ENCODE measurements at places on chromosomes 12 and 14.

DNA sequence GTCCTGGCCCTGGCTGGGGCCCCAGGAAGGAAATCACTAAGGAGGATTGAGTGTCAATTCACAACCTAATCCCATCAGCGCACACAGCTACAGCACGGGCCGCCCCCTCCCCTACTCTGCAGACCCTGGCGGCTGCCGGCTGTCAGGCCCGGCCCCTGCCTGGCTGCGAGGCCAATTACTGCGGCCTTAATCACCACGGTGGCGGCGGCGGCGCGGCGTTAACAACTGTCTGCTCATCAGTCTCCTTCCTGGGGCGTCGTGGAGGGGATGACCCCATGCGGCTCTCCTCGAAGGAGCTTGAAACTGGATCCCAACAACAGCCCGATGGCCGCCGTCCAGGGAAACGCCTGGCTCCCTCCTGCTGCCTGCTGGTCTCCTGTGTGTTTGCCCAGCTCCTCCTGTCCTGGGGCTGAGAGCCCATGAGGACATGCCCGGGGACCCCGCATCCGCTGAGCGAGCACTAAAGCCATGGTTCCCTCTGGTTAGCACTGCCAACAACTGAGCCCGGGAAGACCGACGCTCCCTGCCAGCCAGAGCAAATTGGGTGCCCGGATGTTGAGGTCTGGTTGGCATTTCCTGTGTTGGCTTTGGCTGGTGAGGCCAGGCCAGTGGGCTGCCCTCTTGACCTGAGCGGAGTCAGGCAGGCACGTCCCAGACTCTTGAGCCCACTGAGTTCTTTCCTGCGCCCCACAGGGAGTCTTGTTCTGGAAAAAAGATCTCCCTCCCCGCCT lies 21.8 kb upstream of the EIF2B2 start:
- DNase-seq: no peak

- no peak for DNase-seq
Observed at GRCh38 chr14:61388173-61388975, 67.0 kb downstream of the PRKCH start.

DNA sequence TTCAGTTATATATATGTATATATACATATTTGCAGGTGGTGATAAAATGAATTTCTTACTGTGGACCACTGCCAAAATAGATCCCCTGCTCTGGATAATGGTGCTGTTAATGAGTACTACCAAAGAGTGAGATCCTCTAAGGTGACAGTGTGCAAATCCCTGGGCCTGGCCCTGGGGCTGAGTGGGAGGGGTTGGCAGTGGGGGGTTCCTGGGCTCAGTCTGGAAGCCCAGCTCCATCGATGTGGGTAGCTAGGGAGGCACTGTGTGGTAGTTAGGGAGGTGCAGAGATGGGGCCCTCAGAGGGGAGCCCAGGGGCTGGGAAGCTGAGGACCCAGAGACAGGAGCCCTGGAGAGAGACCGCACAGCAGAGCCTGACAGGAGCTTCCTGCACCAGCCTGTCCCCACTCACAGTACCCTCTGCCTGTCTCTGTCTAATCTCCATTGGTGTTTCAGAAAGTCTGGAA lies 9.1 kb downstream of the KRT8 start:
- DNase-seq: no peak

- no peak for DNase-seq
Observed at GRCh38 chr12:87274594-87275245, 754.5 kb downstream of the C12orf50 start.

DNA sequence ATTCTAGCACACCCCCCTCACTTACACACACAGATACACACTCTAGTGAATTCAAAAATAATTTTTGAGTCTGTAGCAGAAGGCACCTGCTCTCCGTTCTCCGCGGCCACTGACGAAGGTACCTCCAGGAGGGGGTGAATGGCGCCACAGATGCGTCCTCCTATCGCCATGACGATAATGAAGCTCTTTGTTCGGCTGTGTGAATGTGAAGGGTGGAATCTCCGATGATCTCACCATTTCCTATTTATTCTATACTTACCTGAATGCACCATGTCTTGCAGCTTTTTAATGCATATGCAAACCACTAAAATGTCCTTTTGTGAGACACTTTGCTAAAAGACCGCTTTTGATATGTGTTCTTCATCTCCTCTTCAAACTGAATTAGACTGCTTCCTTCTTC lies 162.7 kb downstream of the EGLN3 start:
- no peak for DNase-seq

- DNase-seq: no peak
Observed at GRCh38 chr14:104301731-104302460, 163.5 kb downstream of the KIF26A start.

- DNase-seq: no peak
Observed at GRCh38 chr14:38003746-38004609, 203.7 kb upstream of the SSTR1 start.

- no peak for DNase-seq
Observed at GRCh38 chr12:77847060-77847541, 16.4 kb downstream of the NAV3 start.

- peak; percentile 53 for DNase-seq
Observed at GRCh38 chr12:12349711-12350665, at the start of gene MANSC1. MANSC1 (minus strand) TSS chr12:12350242; CDS start chr12:12343314, 6,928 bp downstream.

GRCh38 chr14:65257425-65257824 lies 155.1 kb upstream of the FUT8 start:
- DNase-seq: no peak

- DNase-seq: peak; percentile 87
Observed at GRCh38 chr12:121038861-121039668, at the start of gene OASL. OASL (minus strand) TSS chr12:121039246; CDS start chr12:121038971, 275 bp downstream.

GRCh38 chr12:88141425-88141773 lies 489 bp downstream of the CEP290 start:
- no peak for DNase-seq

DNA sequence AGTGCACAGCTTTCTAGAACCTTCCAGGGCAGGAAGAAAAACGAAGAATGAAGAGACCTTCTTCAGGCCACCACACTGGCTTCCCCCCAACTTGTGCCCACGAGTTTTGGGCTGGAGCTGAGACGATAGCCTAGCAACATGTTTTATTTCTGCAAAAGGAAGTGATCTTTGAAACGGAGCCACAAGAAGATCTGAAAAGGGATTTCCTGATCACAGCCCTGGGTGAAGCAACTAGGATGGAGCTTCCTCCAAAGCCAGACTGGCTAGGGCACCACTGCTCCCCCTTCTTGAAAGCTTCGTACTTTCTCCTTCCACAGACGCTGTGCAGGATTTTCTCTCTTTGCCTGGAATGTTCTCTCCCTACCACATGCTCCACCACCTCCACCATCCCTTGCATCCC lies 418.3 kb downstream of the MED13L start:
- no peak for DNase-seq

- DNase-seq: peak; percentile 87
Observed at GRCh38 chr12:57899010-57899662, 42.2 kb upstream of the ATP23 start.

DNA sequence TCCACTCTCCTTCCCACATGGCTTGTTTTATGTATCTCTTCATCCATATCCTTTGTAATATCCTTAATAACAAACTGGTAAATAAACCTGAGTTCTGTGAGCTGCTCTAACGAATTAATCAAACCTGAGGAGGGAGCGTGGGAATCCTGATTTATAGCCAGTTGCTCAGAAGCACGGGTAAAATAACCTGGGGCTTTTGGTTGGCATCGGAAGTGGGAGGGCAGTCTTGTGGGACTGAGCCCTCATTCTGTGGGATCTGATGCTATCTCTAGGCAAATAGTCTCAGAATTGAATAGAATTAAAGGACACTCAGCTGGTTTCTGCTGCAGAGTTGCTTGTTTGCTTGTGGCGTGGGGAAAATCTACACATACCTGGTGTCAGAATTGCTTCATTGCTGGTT lies 17.5 kb upstream of the LDHB start:
- no peak for DNase-seq

DNA sequence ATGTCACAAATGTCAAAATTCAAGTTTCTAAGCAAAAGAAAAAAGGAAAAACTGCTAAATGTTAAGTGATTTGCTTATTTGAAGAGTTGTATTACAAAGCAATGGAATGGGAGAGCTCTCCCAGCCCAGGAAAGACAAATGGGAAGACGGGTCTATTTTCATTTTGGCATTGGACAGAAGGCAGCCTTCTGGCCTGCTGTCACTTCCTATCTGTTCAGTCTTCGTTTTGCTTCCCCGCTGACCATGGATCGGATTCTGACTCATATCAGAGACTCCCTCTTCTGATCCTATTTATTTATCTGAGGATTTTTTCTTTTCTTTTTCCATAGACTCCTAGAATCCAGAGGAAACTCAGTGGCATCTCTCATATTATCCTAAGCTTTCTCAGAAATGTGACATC lies 634.9 kb downstream of the DIO2 start:
- DNase-seq: no peak

DNA sequence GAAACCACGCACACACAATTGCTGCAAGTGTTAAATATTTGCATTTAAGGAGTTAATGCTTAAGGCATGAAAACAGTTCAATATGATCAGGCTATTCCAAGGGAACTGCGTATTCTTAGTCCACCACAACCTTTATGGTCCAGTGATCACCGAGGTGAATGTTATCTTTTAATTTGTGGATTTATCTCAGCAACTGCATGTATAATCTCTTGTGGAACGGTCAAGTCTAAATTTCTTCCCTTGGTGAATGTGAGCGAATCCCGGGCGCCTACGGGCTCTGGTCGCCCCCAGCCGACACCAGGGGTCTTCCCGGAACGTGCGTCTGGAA lies 999 bp upstream of the AK7 start:
- DNase-seq: no peak

DNA sequence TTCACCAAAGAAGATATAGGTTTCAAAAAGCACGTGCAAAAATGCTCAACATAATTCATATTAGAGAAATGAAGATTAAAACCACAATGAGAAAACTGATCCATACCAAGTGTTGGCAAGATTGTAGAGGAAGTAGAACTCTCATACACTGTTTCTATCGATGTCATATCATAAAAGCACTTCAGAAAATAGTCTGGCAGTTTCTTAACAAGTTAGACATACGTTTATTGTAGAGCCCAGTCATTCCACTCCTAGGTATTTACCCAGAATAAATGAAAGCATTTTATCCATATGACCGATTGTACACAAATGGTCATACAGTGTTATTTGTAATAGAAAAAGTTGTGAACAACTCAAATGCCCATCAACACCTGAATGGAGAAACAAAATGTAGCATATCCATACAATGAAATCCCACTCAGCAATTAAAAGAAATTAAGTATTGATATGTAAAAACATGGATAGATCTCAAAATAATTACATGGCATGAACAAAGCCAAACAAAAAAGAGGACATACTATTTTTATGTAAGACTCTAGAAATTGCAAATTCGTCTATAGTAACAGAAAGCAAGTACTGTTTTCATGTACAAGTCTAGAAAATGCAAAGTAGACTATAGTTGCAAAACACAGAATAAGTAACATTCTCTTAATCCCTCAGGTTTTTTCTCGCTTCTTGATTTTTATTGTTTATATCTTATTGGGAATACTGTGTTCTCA lies 41.0 kb downstream of the USP15 start:
- no peak for DNase-seq

DNA sequence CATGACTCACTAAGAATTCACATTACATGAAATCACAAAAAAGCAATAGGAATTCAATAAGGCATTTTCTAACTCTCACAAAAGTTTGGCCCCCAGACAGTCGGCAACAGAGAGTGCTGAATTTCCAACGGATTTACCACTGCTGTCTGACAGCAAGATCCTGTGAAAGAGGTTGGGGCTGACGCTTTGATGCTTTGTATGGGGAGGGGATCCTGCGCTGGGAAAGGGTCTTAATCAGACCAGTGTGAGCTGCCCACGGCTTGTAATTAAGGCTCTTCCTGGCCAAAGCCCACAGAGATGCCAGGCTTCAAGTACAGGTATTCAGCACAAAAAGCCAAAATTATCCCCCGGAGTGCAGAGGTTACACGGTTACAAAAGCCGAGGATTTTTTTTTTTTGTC lies 66.8 kb upstream of the TMCC3 start:
- DNase-seq: no peak

- DNase-seq: no peak
Observed at GRCh38 chr12:92562063-92562734, 140.6 kb upstream of the PLEKHG7 start.

GRCh38 chr12:108239378-108239777 lies 99.7 kb downstream of the CMKLR1 start:
- no peak for DNase-seq

- no peak for DNase-seq
Observed at GRCh38 chr14:64474041-64474440, 8.7 kb downstream of the AKAP5 start.

GRCh38 chr14:99242238-99242637 lies 29.8 kb downstream of the BCL11B start:
- DNase-seq: no peak

- DNase-seq: no peak
Observed at GRCh38 chr14:67140556-67140955, 48.7 kb upstream of the GARIN2 start.

- DNase-seq: no peak
Observed at GRCh38 chr12:132729541-132730320, 19.1 kb downstream of the PGAM5 start.

DNA sequence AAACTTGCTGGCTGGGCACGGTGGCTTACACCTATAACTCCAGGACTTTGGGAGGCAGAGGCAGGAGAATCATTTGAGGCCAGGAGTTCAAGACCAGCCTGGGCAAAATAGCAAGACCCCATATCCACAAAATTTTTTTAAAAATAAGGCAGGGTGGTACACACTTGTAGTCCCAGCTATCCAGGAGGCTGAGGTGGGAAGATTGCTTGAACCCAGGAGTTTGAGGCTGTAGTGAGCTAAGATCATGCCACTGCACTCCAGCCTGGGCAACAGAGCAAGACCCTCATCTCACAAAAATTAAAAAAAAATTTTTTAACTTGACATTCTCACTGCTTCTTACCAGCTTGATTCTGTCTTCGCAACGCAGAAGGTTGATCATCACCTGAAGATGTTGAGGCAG lies 39.5 kb downstream of the SSH1 start:
- no peak for DNase-seq

- no peak for DNase-seq
Observed at GRCh38 chr12:67795236-67795635, 146.7 kb downstream of the DYRK2 start.

- no peak for DNase-seq
Observed at GRCh38 chr12:26244503-26244902, 49.1 kb downstream of the SSPN start.

DNA sequence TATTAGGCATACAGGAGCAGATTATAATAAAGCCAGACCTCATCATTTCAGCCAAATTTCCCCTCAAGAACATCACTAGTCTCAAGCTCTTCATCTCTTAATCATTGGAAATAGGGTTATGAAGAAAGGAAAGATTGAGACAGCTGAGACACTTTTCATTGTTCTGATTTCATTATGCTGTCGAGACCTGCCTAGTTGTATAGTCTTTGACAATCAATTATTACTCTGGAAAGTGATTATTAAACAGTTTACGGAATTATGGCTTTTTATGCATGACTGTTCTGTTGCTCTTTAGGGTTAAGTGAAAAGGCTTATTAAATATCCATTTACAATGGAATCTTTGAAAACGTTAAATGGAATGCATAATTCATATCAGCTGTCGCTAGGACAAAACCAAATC lies 48.3 kb downstream of the TTC6 start:
- DNase-seq: no peak

DNA sequence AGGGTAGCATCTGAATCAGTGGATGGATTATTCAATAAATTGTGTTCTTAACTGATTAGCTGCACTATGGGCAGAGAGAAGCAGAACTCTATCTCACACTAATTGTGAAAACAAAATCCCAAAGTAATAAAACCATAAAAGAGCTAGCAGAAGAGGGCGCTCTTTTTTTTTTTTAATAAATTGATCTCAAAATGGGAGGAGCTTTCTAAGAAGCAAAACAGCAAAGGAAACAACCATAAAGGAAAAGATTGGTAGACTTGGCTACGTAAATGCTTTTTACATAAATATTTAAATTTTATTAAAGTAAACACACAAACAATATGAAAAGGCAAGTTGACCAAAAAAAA lies 1.5 kb upstream of the TM7SF3 start:
- DNase-seq: peak; percentile 68

- DNase-seq: no peak
Observed at GRCh38 chr14:94051115-94051514, 25.0 kb downstream of the OTUB2 start.

All from CD4-positive, alpha-beta T cell treated with Interleukin-4 for 1 hour (primary cell).